NCI-H460 (cell line): ENCODE measurements at places on chromosomes 2 and 18.

- no peak for DNase-seq
Observed at GRCh38 chr2:208092093-208092832, 32.1 kb downstream of the CRYGD start.

GRCh38 chr18:49460976-49461601, 644 bp upstream of the DYM start:
- DNase-seq = no peak

- peak; percentile 97 for DNase-seq
Observed at GRCh38 chr2:223725494-223725893, 111.9 kb downstream of the AP1S3 start.

DNA sequence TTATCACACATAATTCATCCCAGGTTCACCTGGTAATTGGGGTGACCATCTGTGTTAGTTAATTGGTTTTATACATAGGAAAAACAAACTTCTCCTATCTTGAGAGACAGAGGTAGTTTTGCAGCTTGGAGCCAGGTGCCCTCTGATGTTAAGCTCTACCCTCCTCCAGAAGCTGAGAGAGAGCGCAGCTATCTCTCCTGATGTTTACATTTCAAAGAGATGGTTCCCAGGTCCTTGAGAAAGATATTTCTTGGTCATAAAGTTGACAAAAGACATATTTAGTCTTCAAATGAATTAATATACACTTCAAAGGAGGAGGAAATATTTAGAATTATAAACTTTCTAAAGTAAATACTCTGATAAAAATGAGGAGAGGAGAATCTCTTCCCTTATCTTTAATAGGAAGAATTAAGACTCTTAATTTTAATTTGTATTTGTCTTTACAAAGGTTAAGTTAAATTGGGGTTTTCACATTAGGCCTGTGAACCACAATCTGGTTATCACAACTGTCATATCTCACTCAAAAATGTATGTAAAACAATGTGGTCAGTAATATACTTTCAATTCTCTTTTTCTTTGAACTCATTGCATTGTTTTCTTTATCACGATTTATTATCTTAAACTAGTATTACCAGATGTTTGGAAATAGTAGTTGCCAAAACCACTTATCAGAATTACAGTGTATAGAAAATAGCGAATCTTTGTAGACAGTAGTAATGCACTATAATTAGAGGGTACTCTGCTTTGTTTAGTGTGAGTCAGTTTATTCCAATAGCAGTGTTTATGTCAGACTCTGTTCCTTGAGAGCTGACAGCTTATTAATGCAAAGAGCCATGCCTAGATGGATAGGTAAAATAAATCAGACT, 26.8 kb downstream of the SERPINB4 start:
- DNase-seq = no peak

GRCh38 chr2:237692601-237693290, 65.4 kb downstream of the LRRFIP1 start:
- no peak for DNase-seq

DNA sequence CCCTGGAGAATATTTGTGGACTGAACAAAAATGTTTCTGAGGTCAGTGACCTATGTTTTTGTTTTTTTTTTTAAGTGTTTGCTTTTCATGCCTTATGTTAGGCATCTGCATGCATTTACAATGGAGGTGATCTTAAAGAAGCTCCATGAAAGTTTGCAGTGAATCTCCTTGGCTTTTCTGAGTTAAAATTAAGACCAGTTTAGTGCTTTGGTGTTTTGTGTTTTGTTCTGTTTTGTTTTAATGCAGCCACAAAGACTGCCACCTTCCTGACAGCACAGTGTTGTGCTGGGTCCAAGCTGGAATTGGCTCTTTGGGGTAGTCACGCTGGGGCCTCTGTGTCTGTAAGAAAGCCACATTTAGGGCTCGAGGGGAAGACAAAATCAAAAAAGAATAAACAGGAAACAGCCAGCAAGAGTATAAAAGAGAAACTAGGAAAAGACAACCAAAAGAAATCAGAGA, 396.2 kb downstream of the ARHGAP15 start:
- no peak for DNase-seq

- DNase-seq = no peak
Observed at GRCh38 chr2:51165534-51166260, 133.8 kb upstream of the NRXN1 start.

- DNase-seq = no peak
Observed at GRCh38 chr18:66419400-66419799, 184.5 kb downstream of the CDH19 start.

- no peak for DNase-seq
Observed at GRCh38 chr2:201639205-201639604, 4.1 kb downstream of the TMEM237 start.

DNA sequence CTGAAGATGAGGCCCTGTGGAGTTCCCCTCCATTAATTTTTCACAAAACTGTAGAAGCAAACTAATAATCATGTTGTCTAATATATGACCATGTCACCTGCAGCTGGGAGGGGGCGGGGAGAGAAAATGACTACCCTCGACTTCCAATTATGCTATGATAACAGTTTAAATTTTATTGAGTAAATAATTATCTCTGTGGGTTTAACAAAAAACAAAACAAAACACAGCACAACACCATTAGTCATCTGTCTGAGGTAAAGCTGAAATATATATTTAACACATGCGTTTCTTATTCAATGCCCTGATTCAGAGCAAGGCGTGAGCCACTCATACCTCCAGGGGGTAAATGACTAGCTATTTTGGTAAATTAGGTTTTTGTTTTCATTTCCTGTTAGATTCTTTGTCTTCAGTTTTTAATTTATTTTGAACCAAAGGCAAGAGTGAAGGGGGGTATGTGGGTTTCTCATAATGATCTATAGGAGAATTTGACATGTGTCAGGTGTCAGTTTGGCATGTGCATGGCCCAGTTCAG, 77.4 kb upstream of the ZCCHC2 start:
- no peak for DNase-seq

DNA sequence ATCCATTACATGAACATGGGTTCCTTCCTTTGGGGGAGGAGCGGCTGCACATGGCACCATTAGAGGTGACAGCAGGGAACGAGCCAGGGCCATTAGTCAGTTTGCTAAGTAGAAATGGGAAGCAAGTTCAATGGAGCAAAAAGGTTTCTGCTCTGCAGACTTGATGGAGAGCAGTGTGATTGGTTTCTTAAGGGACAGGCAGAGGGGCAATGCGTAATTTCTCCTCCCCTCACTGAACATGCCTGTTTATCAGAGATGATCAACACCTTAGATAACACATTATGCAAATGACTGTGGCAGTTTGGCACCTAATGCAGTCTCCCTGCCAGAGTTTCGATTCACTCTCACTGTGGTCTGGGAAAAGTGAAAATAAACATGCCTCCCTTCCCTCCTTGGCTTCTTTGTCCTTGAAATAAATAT, 414.5 kb downstream of the STK39 start:
- no peak for DNase-seq

GRCh38 chr2:86039963-86040655, 65.6 kb downstream of the POLR1A start:
- no peak for DNase-seq

DNA sequence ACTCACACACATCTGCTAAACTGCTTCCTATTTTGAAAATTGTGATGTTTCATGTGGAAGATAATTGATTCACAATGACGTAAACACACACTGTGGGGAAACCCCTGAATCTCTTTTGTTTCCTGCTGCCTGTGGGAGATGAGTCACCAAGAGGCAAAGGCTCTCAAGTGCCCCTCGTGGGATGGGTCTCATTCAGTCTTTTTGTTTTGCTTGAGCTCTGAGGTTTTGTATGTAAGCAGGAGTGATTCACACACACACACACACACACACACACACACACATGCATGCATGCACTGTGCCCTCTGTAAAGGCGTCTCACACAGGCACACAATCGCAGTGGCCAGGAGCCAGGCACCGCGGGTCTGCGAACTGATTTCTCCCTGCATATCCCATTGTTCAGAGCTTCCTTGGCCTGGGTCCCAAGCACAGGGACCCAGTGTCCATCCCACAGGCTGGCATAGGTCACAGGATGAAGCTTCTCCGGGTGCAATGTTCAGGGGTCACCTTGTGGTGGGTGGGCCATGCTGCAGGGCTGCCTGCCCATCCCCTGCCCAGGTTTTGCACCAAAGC, 12.1 kb upstream of the ARHGEF4 start:
- DNase-seq = peak; percentile 52

GRCh38 chr2:219998107-219998506, 370.7 kb downstream of the SLC4A3 start:
- DNase-seq = no peak

GRCh38 chr2:24875272-24875671, 44.8 kb downstream of the ADCY3 start:
- DNase-seq = no peak

DNA sequence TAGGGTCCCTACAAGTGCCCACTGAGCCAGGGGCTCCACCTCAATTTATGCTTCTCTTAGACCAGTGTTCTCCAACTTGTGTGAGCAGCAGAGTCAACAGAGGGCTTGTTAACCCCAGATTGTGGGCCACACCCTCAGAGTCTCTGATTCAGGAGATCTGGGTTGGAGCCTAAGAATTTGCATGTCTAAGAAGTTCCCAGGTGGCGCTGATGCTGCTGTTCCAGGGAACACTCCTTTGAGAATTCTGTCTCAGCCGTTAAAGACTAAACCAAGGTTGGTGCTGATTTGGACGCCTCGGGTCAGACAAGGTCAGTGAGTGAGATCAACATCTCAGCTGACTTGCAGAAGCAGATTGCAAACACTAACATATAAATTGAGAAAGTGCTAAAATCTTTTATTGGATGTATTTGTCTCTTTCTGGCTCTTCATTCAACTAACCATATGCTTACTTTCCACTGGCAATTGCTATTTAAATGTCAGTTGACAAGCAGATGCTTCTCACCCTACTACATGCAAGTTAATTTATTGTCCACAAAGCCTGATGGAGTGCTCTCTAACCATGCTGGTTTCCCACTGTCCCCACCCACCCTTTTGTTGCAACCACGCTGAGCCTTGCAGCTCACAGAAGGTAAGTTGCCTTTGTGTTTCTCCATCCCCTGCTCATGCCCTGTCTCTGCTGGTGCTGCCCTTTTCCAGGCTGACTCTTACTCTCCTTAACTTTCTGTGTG, 31.5 kb downstream of the LYPD1 start:
- no peak for DNase-seq

- DNase-seq = no peak
Observed at GRCh38 chr2:220300806-220301205, 673.4 kb downstream of the SLC4A3 start.

- no peak for DNase-seq
Observed at GRCh38 chr2:204899983-204900382, 354.7 kb downstream of the PARD3B start.

DNA sequence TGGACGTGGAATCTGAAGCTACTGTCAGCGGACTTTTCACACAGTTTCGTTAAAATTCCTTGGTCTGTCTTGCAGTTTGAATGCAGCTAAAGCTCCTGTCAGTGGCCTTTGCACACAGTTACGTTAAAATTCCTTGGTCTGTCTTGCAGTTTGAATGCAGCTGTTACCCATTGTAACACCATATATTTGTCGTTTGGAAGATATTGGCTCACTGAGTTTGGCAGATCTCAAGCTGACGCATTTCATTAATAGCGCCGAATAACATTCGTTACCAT, 1.0 kb downstream of the LIMS1 start:
- DNase-seq = no peak

DNA sequence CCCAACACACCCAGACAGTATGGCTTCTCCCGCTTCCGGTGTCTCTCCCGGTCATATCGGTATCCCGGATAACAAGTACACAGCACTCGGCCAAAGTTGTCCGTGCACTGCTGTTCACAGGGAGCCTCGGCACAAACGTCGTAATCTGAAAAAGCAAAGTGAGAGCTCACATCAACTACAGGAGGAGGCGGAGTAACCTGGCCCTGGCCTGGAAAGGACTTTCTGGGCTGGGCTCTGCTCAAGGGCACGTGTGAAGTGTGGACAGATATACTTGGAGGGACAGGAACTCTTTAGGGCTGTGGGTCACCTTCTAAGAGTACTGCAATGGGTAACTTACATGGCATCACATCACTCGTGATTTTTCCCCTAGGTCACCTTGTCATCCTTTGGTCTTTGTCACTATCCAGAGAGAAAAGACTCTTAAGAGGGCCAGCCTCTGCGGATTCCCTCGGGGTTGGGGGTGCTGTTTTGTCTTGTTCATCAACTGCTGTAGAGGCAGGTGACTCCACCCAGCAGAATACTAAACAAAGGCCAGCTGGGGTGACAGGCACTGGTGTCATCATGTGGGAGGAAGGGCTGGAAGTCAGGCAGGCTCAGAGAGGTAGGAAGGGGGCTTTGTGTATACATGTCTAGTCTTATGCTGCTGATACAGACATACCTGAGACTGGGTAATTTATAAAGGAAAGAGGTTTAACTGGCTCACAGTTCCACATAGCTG, 110.6 kb upstream of the LMAN1 start:
- DNase-seq = no peak

DNA sequence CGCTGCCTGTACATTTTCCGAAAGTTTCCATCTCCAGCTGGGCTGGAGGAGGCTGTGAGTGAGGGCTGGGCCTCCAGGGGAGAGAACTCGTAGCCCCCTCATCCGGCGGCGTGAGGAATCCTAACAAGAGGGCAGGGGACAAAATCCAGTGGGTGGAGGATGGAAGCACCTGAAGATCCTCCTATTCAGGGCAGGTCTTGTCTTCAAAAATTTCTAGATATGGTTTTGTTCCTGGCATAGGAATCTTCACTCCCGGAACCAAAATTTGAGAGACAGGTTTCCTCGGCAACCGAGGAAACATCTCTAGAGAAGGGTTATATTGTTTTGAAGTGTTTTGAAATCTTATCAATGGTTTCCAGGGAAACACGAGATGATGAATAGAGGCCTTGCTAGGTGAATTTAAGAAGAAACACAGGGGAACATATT, 136.7 kb downstream of the SH3BP4 start:
- no peak for DNase-seq

DNA sequence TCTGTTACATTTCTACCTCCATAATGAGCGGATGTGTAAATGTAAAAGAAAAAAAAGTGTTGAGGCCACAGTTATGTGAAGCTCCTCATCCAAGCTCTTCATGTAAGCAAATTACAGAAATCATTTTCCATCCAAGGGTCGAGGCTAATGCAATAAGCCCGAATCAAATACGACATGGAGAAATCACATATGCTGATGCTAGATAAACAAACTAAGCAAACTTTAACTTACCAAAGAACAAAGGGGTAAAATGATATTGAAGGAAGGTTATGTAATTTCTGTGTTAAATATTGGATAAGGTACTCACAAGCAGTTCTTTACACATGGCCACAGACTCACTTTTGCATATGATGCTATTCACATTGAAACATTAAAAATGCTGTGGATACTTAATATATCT, 310.2 kb upstream of the ID2 start:
- no peak for DNase-seq
